Effector CD4-positive, alpha-beta T cell (primary cell): ENCODE measurements at places on chromosomes 7 and 10.
A peak's percentile ranks its signal among the peaks of the same experiment; 100 is the strongest.

GRCh38 chr10:122308417-122309141, 37.5 kb downstream of the BTBD16 start:
- DNase-seq = no peak

GRCh38 chr7:16428182-16428581, 6.8 kb upstream of the CRPPA start:
- DNase-seq = no peak

DNA sequence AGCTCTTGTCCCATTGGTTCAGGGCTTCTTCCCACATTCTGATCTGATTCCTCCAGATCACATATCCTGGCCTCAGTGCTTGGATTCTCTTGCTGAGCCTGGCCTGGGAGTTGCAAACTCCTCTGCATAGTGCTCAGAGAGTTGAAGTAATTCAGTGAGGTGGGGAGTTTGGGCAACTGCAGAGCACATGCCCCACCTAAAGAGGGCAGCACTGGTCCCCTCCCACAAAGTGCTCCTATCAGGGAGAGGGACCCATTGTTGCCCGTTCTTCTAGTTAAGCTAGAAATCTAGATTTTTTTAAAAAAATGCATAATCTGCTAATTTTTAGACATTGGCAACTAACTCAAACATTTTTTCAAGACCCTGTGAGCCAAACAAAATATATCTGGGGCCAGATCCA, 45.1 kb downstream of the CHN2 start:
- no peak for DNase-seq

DNA sequence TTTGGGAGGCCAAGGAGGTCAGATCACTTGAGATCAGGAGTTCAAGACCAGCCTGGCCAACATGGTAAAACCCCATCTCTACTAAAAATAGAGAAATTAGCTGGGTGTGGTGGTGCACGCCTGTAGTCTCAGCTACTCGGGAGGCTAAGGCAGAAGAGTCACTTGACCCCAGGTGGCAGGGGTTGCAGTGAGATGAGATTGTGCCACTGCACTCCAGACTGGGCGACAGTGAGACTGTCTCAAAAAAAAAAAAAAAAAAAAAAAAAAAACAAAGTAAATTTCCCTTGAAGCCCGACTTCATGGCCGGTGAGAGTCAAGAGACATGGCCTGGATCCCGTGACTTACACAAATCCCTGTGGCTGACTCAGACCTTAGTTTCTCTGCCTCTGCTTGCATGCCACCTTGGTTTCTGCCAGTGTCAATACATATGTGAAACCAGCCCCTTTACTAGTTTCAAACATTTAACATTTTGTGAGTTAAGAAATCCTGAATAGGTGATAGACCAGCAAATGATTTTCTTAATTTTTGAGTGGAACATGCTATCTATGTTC, 62.8 kb downstream of the ZEB1 start:
- DNase-seq = no peak

DNA sequence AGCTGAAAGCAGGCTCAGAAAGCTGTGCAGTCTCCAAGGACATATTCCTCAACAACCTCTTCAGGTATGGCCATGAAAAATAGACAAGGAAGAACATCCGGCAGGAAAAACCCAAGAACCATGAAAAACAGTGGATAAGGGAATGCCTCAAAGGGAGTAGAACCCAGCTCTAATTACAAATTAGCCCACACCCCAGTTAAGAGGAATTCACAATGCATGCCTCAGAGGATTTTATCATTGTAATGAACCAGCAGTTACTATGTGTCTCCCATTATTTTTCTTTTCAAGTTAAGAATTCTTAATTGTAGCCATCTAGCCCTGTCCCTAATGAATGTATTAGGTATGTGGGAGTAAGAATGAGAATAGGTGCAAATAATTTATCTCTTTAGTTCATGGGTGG, 19.7 kb upstream of the TNKS2 start:
- no peak for DNase-seq

DNA sequence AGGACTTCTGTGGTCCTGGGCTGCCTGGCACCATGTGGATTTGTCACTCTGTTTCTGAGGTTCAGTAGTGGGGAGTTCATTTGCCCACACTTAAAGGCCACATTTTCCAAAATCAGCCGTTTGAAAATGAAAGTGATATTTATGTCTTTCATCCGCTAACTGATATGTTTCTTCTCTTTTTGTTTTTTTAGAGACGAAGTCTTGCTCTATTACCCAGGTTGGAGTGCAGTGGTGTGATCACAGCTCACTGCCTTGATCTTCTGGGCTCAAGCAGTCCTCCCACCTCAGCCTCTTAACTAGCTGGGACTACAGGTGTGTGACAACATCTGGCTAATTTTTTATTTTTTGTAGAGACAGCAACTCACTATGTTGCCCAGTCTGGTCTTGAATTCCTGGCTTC, 58.6 kb downstream of the EBLN1 start:
- no peak for DNase-seq

- peak; percentile 70 for DNase-seq
Measured at GRCh38 chr7:26200038-26200443, 505 bp downstream of the HNRNPA2B1 start.
